ENCODE measurements at places on chromosomes 1 and 21. TPM values are rescaled to one million over a fixed set of nuclear protein-coding genes. Genes with fewer than 3 reads are reported as not detected.

The MNDA gene
- not detected for polyA plus RNA-seq

The CYP4A11 gene
- not detected for polyA plus RNA-seq

The RGS8 gene
- not detected for polyA plus RNA-seq

The CACNA1S gene
- polyA plus RNA-seq: not detected

The KRTAP10-5 gene
- polyA plus RNA-seq: not detected

The PLPPR5 gene
- polyA plus RNA-seq: not detected

The RGS13 gene
- not detected for polyA plus RNA-seq

The TNFAIP8L2 gene
- not detected for polyA plus RNA-seq

The GPR61 gene
- polyA plus RNA-seq: not detected

All from A549 (cell line).